ENCODE measurements at places on chromosomes 12 and 14.

DNA sequence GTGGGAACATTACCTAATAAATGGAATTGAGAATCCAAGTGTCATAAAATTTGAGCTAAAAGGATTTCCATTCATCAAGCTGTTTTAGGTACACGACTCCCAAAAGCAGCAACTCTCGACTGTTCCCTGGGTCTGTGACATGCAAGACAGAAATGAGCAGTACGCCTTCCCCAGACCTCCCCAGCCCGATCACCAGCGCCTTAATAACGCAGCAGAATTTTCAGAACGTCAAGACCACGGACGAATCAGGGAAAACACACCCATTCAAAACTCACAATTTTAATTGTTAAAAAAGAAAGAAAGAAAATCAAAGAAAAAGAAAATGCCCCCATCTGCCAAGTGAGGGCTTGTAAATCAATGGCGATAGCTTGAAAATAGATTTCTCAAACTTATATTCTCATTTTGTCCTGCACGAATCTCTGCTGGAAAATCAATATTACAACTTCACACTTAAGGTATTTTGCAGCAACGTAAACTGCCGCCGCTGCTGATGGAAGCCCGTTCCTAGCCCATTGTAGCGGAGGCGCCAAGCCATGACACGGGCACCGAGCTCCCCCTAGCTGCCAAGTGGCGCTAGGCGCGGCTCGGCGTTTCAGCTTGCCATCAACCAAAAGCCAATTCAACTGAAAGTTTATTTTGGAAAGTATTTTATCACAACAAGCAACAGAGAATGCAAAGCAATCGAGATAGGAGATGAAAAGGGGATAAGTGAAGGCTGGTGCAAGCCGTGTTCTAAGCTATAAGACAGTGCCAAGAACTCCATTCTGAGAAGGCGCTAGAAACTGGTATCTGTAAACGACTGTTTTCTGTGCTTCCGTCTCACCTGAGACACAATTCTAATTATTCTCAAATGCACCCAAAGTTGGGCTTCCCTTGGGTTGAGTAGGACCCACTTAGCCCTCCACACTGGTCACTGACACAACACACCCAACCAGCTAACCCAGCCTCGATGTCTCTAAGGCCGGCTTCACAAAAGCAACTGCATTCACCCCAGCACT, 5.5 kb downstream of the BCL11B start:
- DNase-seq: peak; percentile 92

DNA sequence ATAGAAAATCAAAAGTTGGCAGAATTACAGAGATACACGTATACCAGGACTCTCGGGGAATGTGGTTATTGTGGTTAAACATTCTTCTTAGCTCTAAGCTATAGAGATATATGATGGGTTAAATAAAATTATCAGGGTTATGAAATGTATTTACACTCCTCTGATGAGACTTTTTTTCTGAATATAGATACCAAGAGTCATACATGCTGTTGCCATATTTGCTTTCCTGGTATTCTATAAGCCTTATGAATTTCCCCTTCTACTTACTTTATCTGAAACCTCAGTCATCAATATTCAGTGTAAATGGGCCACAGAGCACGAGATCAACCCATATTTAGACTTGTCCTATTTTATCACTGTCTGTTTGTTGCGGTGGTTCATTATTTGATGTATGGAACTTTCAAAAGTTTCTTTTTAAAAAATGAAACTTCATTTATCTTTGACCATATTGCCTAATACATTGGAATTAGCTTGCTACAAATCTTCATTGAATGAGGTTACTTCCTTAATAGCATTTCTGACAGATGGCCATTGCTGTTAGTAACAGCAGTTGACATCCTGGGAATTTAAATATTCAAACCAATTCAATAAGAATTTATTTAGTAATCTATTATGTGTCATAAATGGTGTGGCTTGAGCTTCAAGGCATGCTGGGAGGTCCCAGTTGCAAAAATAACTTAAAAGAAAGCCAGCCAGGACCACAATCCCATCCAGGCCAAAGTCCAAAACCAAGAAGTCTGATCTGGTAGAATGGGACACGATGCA, 393.5 kb downstream of the PCNX1 start:
- DNase-seq: no peak

DNA sequence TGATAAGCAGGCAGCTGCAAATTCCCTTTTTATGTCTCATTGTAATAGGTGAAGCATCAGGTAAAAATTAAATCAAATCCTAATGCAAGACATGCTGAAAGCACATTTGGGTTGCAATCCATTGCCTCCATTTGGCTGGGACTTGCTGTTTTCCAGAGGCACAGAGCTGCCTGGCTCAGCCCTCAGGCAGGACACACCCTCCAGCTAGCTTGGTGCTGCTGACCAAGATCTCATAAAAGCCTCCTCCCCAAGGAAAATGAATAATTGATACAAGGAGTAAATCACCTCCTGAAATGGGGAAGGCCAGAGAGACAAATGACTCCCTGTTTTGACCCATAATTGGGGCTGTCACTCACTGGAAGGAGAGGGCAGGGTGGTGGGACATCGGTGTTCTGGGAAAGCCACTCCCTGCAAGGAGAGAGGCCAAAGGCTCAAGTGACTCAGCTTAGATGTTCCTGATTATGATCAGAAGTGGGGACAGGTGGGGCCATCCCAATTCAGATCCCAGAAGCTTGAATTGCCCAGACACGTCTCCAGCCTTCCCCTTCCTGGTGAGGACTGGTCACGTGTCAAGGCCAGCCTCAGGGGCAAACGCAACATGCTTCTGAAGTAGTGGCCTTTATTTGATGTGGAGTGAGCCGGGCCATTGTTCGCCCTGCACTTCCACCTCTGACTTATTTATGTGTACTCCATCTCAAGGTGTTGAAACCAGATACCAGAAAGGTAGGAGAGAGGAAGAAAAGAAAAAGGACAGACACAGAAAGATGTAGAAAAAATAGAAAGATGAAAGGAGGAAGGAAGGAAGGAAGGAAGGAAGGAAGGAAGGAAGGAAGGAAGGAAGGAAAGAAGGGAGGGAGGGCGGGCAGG, 773.7 kb downstream of the BCL11B start:
- DNase-seq: no peak

DNA sequence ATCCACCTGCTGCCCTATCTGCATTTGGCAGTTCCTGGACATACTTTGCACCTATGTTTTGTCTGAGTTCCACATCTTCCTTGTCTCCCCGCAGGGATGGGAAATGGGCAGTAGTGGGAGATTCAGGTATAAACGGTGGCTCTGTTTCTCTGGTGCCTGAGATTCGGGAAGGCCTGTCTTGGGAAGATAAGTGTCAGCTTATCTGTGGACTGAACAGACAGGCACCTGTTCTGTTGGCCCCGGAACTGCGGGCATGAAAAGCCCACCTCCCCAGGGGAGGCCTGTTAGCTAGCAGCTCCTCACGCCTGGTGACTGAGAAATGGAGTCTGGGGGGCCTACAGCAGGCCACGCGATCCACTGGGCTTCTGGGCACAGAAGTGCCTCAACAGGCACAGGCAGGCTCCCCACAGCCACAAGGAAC, 5.8 kb downstream of the PHB2 start:
- DNase-seq: no peak

DNA sequence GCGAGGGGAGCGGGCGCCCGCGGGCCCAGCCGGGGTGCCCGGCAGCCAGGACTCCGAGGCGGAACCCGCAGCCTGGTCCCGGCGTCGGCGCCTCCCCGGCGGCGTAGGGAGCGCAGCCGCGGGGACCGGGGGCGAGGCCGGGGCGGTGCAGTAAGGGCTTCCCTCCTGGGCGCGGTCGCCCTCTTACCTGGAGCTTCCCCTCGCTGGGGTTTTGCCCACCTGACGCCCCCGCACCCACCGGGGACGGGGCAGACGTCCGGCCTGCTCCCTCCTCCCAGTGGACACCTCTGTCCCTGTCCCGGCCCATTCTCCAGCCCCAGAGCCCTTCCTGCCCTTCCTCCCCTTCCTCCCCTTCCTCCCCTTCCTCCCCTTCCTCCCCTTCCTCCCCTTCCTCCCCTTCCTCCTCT, 413 bp upstream of the TUBA1C start:
- DNase-seq: no peak

- DNase-seq: no peak
These were observed 8.6 kb downstream of the ISCU start for GRCh38 chr12:108570743-108571608.

DNA sequence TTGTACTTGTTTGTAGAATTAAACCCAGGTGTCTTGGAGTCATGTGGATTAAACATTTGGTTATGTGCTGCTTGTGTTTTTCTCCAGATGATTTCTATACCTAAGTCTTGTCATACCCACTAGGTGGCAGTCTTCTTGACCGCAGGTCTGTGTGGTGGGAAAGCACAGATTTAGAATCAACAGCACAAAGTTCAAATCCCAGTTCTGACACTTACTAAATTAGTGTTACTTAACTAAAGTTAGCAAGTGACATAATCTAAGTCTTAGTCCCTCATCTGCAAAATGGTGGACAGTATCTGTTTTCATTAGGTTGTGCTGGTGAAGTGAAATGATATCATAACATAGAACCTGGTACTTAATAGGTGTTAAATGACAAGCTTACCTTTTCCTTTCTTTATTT, 151.0 kb upstream of the ARHGAP5 start:
- DNase-seq: no peak

GRCh38 chr14:56884617-56885016, 74.3 kb upstream of the OTX2 start:
- DNase-seq: no peak

GRCh38 chr12:52210925-52211650, 19.3 kb upstream of the KRT80 start:
- no peak for DNase-seq
